ENCODE measurements at places on chromosomes 3 and 15.

DNA sequence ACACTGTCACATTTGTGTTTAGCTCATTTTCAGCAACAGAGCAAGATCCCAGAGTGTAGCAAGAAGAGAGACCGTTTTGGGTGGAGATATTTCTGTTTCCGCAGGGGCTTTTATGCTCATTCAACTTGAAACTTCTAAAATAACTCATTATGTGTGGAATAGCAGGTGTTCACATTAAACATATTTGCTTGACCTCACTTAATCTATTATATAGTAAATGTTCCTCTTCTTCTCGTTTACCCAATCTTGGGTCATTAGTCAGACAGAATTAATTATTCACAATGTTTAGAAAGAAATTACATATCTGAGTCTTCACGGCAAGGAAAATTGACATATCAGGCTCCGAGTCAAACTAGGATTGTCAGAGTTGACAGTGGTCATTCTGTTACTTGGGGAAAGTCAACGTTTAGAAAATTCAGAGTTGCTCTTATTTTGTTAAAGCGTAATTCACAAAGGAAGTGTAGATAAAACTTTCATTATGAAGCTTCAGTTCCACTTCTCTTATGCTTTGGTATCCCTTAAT is 222.9 kb downstream of the TPRG1 start:
- DNase-seq, result no peak
- no peak overlapping the region for H3K4me3 ChIP-seq
- H3K27ac ChIP-seq, result no peak overlapping the region
- H3K27me3 ChIP-seq, result no peaks in the 10 kb centered on the region
- peaks cover 2% of the 10 kb centered on the region for H3K36me3 ChIP-seq

GRCh38 chr3:194271460-194272035 is 79.6 kb downstream of the CPN2 start:
- no peak overlapping the region for H3K27ac ChIP-seq
- no peaks in the 10 kb centered on the region for H3K36me3 ChIP-seq
- H3K27me3 ChIP-seq, result no peaks in the 10 kb centered on the region
- DNase-seq, result peak; percentile 10
- no peak overlapping the region for H3K4me3 ChIP-seq

DNA sequence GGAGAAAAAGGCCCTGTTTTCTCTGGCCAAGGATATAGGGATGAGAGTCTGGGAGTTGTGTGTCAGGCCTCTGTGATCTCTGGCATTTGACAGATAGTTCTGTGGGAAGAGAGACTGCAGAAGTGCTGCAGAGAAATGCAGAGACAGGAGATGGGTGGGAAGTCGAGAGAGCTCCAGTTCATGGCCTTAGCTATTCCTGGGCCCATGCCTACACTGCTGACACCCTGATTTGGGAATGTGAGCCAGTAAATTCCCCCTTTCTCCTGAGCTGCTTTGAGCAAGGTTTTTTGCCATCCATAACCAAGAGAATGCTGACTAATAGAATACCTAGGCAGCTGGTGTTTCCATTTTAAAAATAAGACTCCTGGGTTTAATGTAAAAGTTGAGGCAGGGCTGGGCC is 59.3 kb downstream of the EBLN2 start:
- DNase-seq, result no peak
- no peak overlapping the region for H3K4me3 ChIP-seq
- no peak overlapping the region for H3K27ac ChIP-seq
- no peaks in the 10 kb centered on the region for H3K36me3 ChIP-seq

GRCh38 chr3:31100519-31100918 is 206.1 kb upstream of the GADL1 start:
- no peaks in the 10 kb centered on the region for H3K27me3 ChIP-seq
- H3K4me3 ChIP-seq, result no peak overlapping the region
- no peak for DNase-seq

DNA sequence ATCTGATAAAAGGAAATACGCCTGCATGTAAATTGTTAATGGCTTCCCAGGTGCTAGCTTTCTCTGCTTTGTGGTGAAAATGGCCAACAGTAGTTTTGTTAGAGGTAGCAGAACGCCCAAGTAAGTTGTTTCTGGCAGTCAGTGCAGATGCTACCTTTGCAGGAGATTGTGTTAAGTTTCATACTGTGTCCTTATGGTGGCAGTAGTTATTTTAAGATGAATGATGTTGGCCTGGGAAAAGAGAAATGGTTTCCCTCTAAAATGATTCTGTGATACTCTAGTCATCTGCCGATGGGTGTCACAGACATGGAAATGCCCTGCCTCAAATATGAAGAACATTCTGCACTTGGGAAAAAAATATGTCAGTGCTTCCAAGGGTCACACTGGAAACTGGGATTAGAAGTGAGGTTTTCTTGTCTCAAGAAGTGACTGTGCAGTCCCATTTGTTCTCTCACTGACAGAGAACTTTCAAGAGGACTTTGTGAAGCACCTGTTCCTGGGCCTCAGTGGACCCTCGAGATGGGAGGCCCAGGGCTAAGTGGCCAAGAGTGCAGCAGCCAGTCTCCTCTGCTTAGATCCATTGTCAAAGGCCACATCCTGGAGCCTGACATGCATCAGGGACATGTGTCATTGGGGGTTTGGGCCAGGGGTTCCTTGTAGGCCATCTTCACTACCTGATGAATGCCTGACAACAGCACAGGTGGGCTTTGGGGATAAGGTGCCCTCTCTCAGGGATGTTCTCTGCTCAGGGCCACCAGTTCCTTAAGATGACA is 393.3 kb downstream of the CACNA2D3 start:
- DNase-seq, result no peak
- H3K36me3 ChIP-seq, result no peaks in the 10 kb centered on the region
- peaks cover 2% of the 10 kb centered on the region for H3K4me1 ChIP-seq
- no peak overlapping the region for H3K4me3 ChIP-seq
- no peak overlapping the region for H3K27ac ChIP-seq

Data from mesothelial cell of epicardium (in vitro differentiated cells).